ENCODE measurements at places on chromosomes 7 and 10.
A peak's percentile ranks its signal among the peaks of the same experiment; 100 is the strongest.

DNA sequence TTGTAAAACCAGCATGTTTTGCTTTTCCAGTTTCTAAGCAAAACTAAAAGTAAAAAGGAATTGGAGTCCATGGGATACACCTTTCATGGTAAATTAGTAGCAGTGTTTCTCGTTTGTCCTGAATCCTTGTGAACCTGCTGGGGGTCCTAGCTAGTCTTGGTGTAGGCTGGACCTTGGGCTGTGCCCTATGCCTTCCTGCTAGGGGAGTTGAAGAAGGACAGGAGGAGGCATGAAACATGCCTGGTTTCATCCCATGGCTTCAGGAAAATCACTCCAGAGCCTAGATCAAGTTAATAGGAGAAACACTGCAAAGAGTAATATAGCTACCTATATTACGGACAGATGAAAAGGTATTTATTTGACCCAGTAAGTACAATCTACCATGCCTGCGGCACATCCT, 41.1 kb upstream of the GDF10 start:
- DNase-seq: no peak

DNA sequence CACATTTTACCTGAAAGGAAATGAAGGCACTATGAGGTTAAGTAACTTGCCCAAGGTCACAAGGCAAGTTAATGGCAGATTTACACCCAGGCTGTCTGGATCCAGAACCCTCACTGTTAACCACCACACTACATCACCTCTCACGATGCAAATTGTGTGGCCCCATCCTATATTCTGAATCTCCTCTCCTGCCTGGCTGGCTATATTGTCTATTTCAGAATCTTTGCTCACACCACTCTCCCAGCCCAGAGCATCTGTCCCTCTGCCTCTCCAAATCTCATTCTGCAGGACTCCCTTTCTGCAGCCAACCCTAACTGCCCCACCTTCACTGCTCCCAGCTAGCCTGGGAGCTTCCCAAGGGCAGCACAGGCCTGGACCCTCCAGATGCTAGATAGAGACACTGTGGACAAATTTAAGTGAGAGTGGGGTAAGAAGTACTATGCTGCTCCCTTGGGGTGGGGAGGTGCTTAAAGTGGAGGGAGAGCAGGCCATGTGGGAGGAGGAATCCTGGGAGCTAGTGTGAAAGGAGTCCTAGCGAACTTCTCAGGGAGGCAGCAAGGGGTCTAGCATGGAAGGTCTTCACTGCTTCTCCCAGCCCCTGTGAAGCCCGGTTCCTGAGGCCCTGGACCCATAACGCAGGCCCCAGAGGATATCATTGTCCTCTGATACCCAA, 786 bp downstream of the CUEDC2 start:
- DNase-seq: no peak

DNA sequence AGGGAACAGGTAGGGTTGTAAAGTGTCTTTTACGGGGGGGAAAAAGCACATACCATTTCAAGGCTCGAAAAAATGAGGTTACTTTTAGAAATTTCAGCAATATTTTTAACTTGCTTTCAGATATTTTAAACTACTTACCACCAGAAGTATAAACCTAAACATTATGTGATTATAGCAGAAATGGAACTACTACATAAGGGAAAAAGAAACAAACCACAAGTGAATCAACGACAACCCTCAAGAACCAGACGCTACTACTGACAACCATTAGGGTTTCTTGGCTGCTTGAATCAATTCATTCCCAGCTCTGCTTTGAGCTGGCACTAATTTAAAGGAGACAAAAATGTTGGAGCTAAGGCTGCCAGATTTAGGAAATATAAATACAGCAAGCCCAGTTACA, 80.1 kb downstream of the ZFAND4 start:
- DNase-seq: no peak

DNA sequence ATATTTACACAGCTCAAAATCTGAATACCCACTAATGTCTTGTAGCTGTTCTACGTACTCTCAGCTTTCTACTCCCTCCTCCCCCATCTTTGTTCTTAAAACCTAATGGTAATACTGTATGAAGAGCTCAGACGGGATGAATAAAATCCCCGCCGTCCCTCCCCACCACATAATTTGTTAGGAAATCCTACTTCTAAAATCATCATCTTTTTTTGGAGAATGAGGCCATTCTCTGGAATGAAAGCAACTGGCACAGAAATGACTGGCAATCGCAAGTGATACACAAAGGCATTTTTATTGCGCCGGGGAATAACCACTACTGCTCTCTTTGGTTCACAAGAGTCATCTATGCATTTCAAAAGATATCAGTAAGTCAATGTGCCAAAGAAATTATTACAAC, 27.3 kb downstream of the SLC35B4 start:
- no peak for DNase-seq

GRCh38 chr7:137853053-137853452, 6.3 kb upstream of the DGKI start:
- no peak for DNase-seq

DNA sequence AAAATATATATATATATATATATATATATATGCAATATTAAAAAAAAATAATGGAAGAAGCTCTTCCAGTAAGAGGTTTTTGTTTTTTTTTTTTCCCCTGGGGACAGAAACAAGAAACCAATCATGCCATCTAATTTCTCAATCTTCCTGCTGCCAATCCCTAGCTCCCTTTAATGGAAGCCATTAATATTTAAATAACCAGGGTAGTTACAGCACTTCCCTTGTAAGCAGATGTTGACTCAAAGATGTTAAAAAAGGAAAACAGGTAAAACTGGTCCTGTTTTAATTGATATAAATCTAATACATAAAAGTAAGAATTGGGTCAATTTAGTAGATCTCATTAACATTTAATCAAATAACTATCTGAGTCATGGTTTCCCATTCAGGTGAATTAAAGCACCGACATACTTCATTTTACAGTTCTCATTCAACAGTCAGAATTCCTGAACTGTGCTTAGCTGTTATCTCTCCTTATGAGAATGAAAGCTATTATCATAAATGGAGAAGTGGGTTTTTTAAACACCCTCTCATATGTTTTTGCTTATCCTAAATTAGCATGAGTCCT, 22.6 kb downstream of the CPVL start:
- DNase-seq: no peak

DNA sequence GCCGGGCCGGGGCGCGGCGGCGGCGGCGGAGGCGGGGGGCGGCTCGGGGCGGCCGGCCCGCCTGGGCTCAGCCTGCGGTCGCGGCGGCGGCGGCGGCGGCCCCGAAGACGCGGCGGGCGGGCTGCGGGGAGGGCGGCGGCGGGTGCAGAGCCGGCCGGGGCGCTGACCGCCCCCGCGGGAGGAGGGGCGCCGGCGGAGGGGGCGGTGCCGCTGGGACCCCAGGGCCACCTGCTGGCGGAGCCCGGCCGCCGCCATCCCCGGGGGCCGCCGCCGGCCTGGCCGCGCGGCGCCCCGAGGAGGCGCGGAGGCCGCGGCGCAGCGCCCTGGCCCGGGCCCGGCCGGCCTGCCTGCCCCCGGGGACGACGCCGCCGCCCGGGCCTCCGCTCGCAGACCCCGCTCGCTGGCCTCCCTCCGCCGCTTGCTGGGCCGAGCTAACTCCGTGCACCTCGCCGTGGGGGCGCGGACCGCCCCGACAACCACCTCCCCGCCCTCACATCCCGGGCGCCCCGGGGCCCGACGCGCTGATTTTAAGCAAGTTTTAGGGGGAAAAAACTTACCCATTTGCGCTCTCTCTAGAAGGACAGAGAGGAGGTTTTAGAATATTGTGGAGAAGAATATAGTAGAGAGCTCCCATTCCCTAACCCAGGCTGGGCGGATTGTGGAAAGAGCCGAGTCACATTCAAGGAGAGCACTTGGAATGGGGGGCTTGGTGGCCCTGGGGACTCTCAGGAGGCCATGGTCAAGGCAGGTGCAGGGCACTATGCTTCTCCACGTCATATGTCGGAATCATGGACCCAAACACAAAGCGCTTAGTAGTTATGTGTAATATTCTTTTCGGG, at the start of gene BEND7:
Gene BEND7, minus strand, starts transcription at position 140 of the 839 bp plus-strand sequence. CDS start 481 bp downstream, outside the sequence.
- peak; percentile 93 for DNase-seq

DNA sequence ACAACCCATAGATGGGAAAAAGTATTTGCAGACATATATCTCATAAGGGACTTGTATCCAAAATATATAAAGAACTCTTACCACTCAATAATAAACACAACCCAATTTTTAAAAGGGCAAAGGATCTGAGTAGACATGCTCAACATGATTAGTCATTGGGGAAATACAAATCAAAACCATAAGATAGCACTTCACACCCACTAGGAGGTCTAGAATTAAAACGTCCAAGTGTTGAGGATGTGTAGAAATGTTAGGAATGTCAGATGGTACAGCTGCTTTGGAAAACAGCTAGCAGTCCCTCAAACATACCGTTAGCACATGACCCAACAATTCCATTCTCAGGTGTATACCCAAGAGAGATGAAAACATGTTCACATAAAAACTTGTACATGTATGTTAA, 8.3 kb downstream of the PSTK start:
- no peak for DNase-seq

GRCh38 chr10:72414642-72415041, 59.9 kb upstream of the DNAJB12 start:
- no peak for DNase-seq

GRCh38 chr7:55382251-55382650, 17.1 kb downstream of the LANCL2 start:
- no peak for DNase-seq

GRCh38 chr10:129090618-129091366, 376.2 kb upstream of the MGMT start:
- DNase-seq: no peak
